NCI-H524 (cell line): ENCODE measurements at places on chromosomes 12 and 14.
A peak's percentile ranks its signal among the peaks of the same experiment; 100 is the strongest.

DNA sequence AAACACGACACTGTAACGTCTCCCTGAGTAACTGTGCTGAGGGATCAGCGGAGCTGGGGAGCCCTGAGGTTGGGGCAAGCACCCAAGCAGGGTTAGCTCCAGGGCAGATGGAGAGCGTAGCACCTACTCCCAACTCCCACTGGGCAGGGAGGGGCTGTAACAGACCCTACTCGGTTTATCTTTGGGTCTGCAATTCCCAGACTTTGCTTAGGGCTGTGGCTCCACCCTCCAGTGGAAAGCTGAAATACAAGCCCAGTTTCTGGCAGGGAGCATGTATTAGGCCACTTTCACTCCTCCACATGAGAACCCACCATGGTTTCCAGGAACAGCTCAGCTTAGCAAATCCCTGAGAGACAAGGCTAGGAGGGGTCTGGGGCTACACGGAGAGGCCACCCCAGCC lies 17.3 kb upstream of the TC2N start:
- DNase-seq = no peak

DNA sequence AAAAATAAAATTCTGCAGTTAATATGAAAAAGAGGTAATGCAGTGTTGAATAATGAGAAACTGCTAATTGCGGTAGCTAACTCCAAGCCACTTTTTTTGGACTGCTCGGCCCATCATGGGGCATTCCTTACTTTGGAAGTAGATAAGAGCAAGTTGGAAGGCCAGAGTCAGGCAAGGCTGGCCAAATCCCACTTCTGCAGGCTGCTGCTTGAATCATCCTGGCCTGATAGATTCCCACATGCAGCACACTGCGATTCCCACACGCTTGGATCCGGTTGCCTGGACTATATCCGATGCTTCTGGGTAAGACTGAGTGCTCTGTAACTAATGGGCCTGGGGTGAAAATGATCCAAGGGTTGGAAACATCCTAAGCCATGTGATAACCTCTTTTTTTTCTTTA lies 10.6 kb downstream of the EIF2B2 start:
- no peak for DNase-seq

DNA sequence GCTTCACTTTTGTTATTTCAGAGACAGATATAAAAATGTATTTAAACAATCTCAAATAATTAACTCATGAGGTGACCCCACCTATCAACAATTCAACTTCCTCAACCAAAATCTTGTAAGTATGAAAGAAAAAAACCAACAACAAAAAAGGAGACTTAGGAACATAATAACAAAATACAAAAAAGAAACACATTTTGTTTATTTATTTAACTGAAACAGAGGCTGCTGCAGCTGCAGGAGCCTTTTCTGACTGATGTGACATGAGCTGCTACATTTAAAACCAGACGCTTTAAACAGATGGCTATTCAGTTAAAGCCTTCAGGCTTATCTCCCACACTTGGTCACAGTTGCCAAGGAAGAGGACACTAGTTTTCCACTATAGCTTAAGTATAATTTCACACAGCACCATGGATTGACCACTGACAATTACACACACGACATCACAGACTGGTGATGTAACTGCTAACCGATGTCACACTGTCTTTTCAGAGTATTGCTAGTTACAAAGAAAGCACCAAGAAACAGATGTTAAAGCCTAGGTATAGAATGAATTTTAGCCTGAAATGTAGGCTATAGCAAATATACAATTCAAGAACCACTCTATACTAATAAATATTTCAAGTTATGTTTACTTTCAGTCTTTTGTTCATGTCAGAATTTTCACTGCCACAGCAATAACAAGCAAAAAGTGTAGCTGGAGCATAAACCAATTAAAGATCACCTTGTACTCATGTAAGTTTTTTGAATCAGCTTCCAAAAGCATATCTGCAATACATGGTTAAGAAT lies 113.0 kb downstream of the MED13L start:
- peak; percentile 84 for DNase-seq

DNA sequence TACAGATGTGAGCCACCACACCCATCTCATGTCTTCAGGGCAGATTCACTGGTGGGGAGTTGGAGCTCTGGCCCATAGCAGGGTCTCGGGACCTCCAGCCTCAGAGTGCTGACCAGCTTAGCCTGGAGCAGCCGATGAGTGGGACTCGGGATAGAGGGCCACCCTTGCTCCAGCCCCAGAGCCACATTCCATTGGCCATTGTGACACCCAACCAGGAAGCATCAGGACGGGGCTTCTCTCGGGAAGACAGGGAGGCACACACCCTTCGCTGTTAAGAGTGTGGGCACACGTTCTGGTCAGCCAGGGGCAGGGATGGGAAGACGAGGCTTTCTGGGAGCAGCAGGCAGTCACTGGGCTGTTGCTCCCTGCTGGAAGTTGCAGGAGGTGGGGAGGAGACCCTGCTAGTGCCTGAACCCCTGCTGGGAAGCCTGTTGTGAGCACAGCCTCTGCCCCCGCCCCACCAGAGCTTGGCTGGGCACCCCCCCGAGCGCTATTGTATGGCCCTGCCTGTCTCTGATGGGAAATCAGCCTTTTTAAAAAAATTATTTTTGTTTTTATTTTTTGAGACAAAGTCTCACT lies 1.6 kb downstream of the ADGRD1 start:
- no peak for DNase-seq

DNA sequence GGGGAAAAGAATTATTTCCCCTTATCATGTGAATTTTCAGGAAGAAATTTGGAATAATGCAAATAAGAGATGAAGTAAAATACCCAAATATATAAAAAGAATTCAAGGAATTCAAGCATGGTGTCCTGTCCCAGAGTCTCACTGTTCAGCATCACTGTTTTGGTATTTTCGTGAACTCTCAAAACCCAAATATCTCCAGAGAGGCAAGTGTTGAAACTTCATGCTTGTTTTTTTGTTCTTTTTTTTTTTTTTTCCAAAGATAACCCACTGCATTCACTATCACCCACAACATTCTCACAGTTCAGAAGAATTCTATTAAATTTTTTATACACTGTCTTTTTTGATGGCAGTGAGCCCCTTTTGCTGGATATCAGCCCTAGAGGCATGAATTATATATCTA lies 354.9 kb downstream of the DIO2 start:
- DNase-seq = no peak

GRCh38 chr14:100486025-100486828 lies 101.0 kb downstream of the BEGAIN start:
- DNase-seq = peak; percentile 94

- no peak for DNase-seq
Measured at GRCh38 chr14:40218282-40218941, 786.2 kb upstream of the FBXO33 start.

GRCh38 chr12:120496413-120497340 lies 764 bp downstream of the DYNLL1 start:
- DNase-seq = peak; percentile 50

DNA sequence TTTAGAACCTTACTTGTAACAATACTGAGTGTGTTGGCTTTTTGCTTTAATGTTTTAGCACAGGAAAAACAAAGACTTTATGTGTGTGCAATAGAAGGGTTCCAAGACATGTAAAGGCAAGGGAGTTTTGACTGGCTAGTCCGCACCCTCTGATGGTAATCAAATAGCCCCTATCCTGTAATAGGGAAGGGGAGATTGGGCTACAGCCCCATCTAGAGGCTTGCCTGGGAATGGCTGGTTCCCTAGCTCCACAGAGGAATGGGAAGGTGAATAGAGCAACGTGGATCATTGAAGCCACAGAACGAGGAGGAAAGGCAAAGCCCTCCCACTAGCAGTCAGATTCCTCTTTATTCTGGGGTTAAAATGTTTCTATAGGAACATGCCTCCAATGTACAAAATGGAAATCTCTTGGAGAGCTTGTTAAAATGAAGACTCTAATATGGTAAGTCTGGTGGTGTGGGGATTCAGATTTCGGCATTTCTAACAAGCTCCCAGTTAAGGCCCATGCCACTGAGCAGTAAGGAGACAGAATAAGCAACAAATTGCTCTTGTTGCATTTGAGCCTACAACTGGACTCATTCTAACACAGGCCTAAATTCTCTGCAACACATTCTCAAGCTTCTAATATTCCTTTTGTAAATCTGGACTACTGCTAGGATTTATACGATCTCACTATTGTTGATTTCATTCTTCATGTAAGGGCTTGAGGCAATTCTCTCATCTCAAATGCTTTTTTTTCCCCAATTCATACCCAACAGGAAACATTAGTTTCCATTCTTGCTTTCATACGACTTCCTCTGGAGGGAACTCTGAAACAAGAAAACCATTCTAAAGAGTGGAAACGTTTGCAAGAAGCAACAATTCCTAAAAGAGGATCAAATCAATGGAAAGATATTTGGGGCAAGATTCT lies 57.1 kb downstream of the NIN start:
- DNase-seq = peak; percentile 43

GRCh38 chr14:99146616-99147365 lies 125.2 kb downstream of the BCL11B start:
- DNase-seq = no peak

GRCh38 chr12:42757624-42758119 lies 168.1 kb upstream of the PRICKLE1 start:
- no peak for DNase-seq
